Amygdala (tissue), 56 donors: ENCODE measurements at places on chromosomes 6 and 20.

DNA sequence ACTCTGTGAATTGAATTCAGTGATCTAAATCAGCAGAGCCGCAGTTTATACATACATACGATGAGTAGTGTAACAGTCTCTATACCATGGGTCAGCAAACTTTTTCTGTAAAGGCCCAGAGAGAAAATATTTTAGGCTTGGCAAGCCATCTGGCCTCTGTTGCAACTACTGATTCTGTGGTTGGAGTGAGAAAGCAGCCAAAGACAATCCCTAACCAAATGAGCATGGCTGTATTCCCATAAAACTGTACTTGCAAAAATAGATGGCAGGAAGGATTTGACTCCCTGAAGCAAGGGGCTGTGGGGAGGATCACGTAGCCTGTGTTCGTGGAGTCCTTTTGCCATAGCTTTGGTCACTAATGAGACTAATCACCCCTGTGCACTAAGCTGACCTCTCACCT lies 17.9 kb upstream of the MOCS1 start:
- DNase-seq, result no peak

DNA sequence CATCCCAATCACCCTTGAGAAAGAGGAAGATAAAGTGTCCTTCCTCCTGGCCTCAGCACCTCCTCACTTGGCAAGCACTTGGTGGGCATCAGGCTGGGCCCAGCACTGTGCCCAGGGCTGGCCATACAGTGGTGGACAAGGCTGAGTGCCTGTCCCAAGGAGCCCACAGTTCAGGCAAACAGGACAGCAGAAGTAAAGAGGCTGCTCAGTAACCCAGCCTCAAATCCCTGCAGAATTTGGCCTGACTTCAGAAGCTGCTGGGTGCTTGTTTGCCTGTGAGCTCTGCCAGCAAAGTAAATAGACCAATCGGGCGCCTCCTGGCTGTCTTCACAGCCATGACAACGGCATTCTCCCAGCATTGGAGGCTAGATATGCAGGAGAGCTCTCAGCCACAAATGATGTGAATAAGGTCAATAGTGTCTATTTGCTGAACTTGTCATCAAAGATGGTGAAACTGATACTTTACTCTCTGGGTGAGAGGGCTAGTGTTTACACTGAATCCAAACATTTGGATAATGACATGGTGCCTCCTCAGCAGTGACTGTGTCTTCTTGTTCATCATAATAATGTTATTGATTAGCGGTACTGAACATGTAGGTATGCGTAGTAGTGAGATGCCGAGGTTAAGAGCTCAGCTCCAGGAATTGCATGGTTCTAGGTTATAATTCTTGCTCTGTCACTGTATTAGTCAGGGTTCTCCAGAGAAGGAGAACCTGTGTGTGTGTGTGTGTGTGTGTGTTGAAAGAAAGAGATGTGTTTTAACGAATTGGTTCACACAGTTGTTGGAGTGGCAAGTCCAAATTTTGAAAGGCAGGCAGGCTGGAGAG lies 36.9 kb upstream of the FANCE start:
- DNase-seq, result peak; percentile 91

GRCh38 chr6:128168244-128168643 lies 267.4 kb upstream of the THEMIS start:
- no peak for DNase-seq

- DNase-seq, result no peak
Measured at GRCh38 chr6:131652472-131652871, 15.4 kb downstream of the ENPP3 start.

DNA sequence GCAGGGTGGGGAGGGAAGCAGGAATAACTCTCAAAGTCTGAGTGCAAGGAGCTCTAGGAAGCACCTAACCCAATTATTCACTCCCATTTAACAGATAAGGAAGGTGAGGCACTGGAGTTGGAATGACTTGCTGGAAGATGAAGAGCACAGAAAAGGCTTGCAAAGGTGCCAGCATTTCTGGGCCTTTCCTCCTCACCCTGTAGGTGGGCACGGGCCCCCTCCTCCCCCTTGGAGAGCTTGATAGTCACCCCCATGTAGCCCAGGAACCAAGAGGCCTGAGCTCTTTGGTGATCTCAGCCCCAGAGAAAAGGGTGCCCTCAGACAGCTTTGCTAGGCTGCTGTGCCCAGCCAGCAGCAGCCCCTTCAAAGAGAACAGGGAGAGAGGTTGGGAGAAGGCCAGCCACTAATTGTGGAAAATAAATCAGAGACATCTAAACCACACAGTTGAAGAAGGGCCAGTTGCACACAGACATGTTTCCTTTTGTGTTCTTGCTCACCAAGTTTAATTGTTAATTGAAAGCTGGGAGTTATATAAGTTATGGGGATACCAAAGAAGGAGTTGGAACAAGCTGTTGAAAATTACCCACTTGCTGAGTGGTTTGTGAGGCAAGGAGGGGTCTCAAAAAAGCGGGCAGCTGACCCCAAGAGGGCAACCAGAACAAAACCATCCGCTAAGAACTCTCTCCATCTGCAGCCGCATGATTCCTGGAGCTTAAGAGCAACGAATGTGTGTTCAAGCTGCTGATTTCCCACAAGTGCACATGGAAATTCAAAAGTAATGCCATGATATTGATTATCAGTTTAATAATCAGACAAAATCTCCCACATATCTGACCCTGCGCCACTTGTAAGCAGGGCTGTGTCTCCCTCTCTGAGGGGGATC lies 77.0 kb downstream of the MRPL14 start:
- no peak for DNase-seq

GRCh38 chr6:102660303-102660702 lies 1266.8 kb downstream of the GRIK2 start:
- DNase-seq, result no peak

- no peak for DNase-seq
Measured at GRCh38 chr6:50975216-50975615, 156.5 kb downstream of the TFAP2B start.
